ENCODE measurements at places on chromosomes 2 and 18.

- H3K27ac ChIP-seq: no peak overlapping the region
- DNase-seq: no peak
- no peaks in the 10 kb centered on the region for H3K27me3 ChIP-seq
- no peaks in the 10 kb centered on the region for H3K36me3 ChIP-seq
These were observed 4.8 kb upstream of the MRPL44 start for GRCh38 chr2:223952280-223952968.

GRCh38 chr2:10546975-10547391, 98.9 kb upstream of the ODC1 start:
- no peak overlapping the region for H3K4me3 ChIP-seq
- no peak overlapping the region for H3K27ac ChIP-seq
- H3K27me3 ChIP-seq: no peaks in the 10 kb centered on the region
- DNase-seq: no peak

GRCh38 chr2:64492272-64492671, 31.9 kb upstream of the AFTPH start:
- no peak for DNase-seq
- no peak overlapping the region for H3K4me3 ChIP-seq
- no peaks in the 10 kb centered on the region for H3K4me1 ChIP-seq
- H3K36me3 ChIP-seq: no peaks in the 10 kb centered on the region
- H3K27me3 ChIP-seq: no peaks in the 10 kb centered on the region

- no peak overlapping the region for H3K4me3 ChIP-seq
- H3K27me3 ChIP-seq: no peaks in the 10 kb centered on the region
- H3K4me1 ChIP-seq: no peaks in the 10 kb centered on the region
- H3K36me3 ChIP-seq: no peaks in the 10 kb centered on the region
- DNase-seq: no peak
- no peak overlapping the region for H3K27ac ChIP-seq
These were observed 435.8 kb upstream of the MEIS1 start for GRCh38 chr2:65999103-65999502.

GRCh38 chr2:8821276-8822217, 15.9 kb downstream of the KIDINS220 start:
- DNase-seq: no peak
- H3K4me3 ChIP-seq: no peak overlapping the region
- no peaks in the 10 kb centered on the region for H3K27me3 ChIP-seq
- H3K36me3 ChIP-seq: no peaks in the 10 kb centered on the region

DNA sequence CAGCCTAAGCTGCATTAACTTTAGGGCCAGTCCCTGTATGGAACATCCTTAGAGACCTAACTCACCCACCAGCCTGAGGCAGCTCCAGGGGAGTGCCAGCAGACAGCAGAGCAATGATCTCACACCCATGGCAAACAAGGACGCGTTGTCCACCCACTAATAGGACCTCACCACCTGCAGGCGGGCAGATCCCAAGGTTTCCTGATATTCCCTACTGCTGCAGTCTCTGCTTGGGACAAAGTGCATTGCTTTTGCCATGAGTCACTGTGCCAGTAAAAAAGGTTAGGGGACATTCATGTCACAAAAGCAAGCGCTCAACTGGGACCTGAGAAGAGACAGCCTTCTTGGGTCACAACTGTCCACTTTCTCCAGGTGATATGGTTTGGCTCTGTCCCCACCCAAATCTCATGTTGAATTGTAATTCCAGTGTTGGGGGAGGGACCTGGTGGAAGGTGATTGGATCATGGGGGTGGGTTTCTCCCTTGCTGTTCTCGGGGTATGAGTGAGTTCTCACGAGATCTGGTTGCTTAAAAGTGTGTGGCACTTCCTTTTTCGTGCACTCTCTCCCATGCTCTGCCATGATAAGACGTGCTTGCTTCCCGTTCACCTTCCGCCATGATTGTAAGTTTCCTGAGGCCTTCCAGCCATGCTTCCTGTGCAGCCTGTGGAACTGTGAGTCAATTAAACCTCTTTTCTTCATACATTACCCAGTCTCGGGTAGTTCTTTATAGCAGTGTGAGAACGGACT, 160.2 kb downstream of the MIB1 start:
- H3K36me3 ChIP-seq: no peaks in the 10 kb centered on the region
- no peak for DNase-seq
- H3K4me1 ChIP-seq: no peaks in the 10 kb centered on the region
- H3K27ac ChIP-seq: no peak overlapping the region
- H3K27me3 ChIP-seq: no peaks in the 10 kb centered on the region

- no peak overlapping the region for H3K27ac ChIP-seq
- DNase-seq: no peak
- no peaks in the 10 kb centered on the region for H3K27me3 ChIP-seq
- no peak overlapping the region for H3K4me3 ChIP-seq
- no peaks in the 10 kb centered on the region for H3K36me3 ChIP-seq
- no peaks in the 10 kb centered on the region for H3K4me1 ChIP-seq
These were observed 31.5 kb upstream of the FAM124B start for GRCh38 chr2:224433442-224433841.

DNA sequence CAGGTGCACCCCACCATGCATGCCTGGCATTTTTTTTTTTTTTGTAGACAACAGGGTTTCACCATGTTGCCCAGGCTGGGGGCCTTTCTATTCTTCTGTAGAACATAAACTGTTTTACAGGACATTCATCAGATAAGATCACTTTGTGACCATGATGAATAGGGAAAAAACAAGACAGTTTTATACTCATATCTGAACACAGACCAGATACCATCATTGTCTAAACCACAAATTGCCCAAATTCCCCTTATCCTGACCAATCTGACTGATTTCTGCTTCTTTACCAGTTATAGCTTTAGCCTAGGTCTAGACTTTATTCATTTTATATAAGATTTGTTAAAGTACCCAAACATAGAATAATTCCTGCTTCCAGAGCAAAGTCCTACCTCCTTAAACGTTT, 1699.3 kb upstream of the TMEFF2 start:
- no peak overlapping the region for H3K27ac ChIP-seq
- no peaks in the 10 kb centered on the region for H3K36me3 ChIP-seq
- DNase-seq: no peak
- H3K4me1 ChIP-seq: no peaks in the 10 kb centered on the region

DNA sequence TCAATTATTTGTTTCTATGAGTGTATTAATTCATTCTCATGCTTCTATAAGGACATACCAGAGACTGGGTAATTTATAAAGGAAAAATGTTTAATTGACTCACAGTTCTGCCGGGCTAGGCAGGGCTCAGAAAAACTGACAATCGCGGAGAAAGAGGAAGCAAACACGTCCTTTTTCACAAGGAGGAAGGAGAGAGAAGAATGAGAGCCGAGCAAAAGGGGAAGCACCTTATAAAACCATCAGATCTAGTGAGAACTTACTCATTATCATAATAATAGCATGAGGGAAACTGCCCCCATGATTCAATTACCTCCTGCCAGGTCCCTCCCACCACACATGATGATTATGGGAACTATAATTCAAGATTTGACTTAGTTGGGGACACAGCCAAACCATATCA, 294.0 kb downstream of the DSC3 start:
- no peak overlapping the region for H3K27ac ChIP-seq
- DNase-seq: no peak
- H3K4me1 ChIP-seq: no peaks in the 10 kb centered on the region
- H3K4me3 ChIP-seq: no peak overlapping the region
- H3K36me3 ChIP-seq: no peaks in the 10 kb centered on the region

DNA sequence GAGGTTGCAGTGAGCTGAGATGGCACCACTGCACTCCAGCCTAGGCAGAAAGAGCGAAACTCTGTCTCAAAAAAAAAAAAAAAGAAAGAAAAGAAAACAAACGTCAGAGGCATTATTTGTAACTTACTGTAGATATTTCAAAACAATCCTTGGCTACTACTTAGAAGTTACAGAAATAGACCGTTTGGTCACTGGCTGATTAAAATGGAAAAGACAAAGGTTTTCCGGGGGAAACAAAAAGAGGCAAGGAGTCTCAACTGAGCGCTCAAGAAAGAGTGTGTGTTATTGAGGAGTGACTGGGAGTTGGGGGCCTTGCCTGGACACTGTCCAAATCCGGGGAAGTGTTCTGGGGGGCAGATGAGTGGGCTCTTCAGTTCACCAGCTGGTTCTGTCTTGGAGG, 47.6 kb downstream of the TEX44 start:
- no peaks in the 10 kb centered on the region for H3K4me1 ChIP-seq
- no peaks in the 10 kb centered on the region for H3K36me3 ChIP-seq
- DNase-seq: no peak
- no peak overlapping the region for H3K4me3 ChIP-seq
- no peak overlapping the region for H3K27ac ChIP-seq

DNA sequence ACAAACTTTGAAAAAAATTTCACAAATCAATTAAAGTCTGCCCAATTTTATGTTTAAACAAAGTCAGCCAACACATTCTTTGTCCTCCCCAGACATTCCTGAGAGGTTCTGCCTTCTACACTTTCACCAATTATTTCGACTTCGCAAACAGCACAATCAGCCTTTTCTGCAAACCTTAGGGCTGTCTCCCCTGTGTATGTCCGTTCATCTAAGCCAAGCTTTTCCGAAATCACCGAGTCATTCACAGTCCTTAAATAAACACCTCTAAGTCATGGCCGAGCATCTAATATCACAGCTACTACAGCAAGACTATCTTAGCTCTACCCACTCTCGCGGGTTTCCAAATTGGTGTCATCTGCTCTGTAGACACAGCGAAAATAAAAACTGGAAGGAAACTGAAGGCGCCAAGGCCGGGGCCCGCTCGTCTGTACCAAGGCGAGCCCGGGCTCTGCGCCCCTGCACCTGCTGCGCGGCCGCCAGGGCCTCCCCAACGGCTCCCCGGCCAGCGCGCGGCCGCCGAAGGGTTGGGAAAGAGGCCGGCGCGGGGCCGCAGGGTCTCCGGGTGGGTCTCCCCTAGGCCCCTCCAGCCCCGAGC, 730 bp downstream of the ODC1 start:
- no peaks in the 10 kb centered on the region for H3K27me3 ChIP-seq
- peaks cover 7% of the 10 kb centered on the region for H3K36me3 ChIP-seq
- H3K4me1 ChIP-seq: peaks cover 25% of the 10 kb centered on the region
- peak overlapping the region; percentile 97 for H3K27ac ChIP-seq
- H3K4me3 ChIP-seq: peak overlapping the region; percentile 70

GRCh38 chr2:106197878-106198277, 3.8 kb upstream of the UXS1 start:
- DNase-seq: no peak
- peaks cover 5% of the 10 kb centered on the region for H3K4me1 ChIP-seq
